Activated naive CD4-positive, alpha-beta T cell treated with anti-CD3 and anti-CD28 coated beads, Interleukin-2, amount 50 U/mL, for 16 hours (primary cell): ENCODE measurements at places on chromosomes 11 and 22.

DNA sequence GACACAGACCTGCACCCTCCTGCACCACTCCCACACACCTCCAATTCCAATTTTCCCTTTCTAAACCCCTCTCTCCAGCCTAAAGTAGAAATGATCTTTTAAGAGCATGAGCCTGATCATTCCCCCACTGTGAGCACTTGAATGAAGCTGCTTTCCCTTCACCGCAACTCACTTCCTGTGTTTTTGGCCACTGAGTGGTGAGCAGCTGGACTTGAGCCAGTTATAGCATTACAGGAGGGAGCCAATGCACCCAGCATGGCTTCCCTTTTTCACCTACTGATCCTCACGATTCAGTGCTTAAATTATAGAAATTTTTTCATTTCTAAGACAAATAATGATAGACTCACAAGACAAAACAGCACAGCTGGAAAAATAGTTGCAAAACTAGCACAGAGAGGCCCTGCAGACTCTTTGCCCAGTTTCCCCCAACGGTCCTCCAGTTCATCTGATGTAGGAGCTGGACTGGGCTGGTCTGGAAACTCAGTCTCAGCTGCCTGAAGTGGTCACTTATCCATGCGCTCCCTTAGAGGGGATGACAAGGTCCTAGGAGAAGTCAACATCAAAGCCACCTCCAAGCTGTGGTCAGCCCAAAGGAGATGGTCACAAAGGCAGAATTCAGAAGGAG is 9.7 kb upstream of the APOL4 start:
- DNase-seq: no peak

DNA sequence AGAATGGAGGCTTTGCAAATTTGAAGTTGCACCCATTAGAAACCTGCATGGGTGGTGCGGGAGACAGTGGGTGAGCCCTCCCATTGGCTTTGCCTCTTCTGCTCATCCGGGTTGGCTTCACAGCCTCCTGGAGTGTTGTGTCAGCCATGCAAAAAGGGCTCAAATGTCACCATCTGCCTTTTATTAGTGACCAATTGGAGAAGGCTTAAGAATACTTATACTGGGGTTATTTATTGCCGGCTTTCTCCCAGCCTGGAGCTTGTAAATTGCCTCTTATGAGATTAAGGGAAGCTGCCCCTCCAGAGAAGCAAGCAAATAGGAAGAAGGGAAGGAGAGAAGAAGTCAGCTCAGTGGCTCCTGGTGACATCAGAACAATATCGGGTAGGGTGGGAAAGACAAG is 182.6 kb downstream of the ST3GAL4 start:
- DNase-seq: no peak

DNA sequence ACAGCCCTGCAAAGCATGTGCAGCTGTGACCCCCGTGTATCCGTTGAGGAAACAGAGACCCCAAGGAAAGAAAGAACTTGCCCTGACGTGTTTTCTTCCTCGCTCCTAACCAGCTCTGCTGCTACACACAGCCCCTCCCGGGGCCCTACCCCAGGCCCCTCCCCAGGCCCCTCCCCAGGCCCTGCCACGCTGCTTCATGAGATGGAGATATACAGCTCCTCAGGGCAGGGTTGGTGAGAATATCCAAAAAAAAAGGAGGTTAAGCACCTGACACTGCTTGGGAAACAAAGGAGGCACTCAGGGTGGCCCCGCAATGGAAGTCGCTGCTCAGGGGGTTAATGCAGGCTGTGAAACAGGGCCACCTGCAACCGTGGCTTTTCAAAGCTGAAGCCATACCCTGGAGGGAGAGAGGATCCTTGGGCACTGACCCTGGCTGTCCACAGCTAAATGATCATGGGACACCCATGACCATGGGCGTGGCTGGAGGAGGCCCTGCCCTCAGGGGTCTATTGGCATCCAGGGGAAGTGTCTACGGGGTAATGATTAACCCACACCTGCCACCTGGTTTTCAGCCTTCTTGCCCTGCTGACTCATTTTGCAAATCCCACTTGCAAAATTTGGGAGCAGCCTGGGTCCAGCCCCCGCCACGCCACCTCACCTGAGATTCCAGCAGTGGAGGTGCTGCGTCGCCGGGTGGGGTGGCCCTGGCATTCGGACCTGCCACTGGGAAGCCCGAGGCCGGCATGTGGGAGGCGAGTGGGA is 112.1 kb upstream of the ANO1 start:
- no peak for DNase-seq

DNA sequence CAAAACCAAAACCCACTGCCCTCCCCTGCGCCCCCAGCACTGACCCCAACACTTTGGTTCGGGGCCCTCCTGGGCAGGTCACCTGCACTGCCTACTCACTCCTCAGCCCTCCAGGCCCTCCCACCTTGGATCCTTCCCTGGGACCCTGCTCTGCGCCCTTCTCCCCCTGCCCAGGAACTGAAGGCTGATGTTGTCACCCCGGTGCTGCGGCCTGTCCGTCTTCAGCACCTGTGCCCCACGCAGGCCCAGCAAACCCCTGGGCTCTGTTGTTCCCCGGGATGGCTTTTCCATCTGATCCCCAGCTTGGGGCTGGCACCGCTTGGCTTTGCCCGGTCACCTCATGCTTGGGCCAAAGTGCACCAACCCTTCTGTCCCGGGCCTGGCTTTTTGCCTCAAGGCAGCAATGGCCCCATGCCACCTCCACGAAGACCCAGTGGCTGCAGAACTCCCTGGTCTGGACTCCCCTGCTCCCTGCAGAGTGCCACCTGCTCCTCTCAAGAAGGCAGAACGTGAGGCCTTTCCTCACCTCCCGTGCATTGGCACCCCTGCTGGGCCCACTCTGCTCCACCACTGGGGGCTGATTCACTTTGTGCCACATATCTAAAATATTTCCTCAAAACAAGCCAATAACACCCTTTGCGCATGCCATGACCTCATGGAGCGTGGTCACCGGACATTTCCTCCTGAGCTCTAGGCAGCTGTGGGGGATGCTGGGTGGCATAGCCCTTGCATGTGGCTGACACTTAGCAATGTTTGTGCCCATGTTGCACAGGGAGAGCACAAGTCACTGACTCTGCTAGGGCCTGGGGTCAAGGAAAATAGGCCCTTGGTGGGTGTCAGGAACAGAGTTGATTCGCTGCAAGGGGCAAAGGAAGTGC is 8.8 kb downstream of the PPM1F start:
- DNase-seq: no peak

- DNase-seq: no peak
Measured at GRCh38 chr22:35460688-35461087, 60.7 kb downstream of the MCM5 start.

- DNase-seq: no peak
Measured at GRCh38 chr11:75323609-75324008, 27.9 kb downstream of the ARRB1 start.
